Stimulated activated CD8-positive, alpha-beta memory T cell treated with anti-CD3 and anti-CD28 coated beads, Interleukin-4, amount 100 ng/mL, for 24 hours (primary cell): ENCODE measurements at places on chromosomes 4 and X.

DNA sequence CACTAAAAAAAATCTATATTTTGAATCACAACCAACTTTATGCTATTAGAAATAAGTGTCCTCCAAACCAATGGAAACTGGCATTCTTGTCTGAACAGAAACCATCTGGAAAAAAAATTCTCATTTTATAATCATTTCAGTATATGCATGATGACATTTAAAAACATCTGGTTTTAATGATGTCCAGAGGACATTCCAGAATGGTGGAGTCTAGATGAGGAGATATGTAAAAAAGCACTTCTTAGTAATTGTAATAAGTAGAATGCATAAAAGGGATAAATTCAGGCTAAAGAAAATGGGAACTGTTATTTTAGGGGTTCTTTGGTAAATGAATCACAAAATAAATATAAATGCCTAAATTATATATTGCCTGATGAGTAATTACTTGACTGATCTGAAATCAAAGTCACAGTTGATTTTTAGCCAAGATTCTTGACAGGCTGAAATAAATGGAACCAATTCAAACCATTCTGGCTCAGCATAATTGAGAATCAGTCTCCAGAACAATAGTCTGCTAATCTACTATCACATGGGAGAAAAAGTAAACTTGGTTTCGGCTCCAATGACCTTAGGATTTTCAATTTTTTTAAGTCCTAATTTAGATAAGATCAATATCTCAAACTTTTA lies 636.6 kb downstream of the FAT4 start:
- no peak for DNase-seq

DNA sequence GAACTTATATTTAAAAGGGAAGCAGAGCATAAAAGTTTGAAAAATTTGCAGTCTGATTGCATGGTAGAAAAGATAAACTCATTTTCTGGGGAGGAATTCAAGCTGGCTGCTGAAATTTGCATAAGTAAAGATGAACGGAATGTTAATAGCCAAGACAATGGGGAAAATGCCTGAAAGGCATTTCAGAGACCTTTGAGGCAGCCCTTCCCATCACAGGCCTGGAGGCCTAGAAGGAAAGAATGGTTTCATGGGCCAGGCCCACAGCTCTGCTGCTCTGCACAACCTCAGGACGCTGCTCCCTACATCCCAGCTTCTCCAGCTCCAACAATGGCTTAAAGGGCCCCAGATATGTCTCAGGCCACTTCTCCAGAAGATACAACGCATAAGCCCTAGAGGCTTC lies 46.9 kb upstream of the INPP4B start:
- no peak for DNase-seq

GRCh38 chr4:100569196-100569595 lies 51.4 kb upstream of the EMCN start:
- no peak for DNase-seq

DNA sequence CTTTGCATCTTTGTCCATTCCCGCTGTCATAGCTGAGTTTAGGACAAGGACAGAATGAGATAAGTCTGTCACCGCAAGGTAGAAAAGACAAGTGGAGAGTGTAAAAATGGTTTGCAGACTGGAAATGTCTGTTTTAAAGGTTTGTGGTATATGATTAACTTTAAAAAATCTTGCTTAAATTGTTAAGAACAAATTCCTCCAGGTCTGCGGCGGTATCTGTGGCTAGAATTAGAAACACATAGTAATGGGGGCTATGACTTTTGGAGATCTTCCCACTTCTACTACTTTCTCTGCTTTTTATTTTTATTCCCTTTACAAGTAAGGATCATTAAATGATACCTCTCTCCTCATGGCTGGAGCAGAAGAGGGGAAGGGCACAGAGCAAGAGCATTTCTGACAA lies 92.2 kb downstream of the MID1IP1 start:
- DNase-seq, result no peak

DNA sequence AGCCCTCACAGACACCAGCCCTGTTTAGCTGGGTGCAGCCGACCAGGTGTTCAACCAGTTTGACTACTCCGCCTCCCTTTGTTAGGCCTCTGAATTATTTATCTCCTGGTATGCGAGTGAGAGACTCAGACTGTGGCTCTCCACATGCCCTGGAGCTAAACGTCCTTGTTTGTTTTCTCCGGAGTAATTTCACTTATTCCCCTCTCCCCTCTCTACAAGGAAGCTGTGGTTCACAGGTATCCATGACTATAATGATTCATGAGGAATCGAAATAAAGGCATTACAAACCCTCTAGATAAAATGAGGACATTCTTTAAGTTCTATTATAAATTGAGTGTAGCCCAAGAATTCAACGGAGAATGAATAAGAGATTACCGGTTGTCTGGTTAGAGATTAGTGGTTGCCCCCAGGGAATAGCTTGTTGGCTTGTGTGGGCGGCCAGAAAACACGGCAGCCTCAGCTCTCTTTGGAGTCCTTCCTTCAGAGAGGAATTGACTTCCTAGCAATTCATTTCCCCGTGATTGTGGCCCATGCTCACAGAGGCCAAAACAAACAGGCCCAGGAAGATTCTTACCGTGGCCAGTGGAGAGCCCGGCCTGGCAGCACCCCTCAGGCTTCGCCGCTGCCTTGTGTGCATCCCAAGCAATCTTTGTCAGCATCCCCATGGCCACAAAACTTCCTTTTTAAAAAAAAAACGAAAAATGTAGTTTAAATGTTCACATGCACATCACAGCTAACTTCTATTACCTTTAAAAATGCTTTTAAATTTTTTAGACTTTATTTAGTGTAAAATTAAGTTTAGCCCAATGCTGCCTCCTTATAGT lies 60.2 kb upstream of the CBR4 start:
- no peak for DNase-seq

GRCh38 chr4:122224348-122224747 lies 72.2 kb downstream of the BLTP1 start:
- no peak for DNase-seq

- DNase-seq, result no peak
These were observed 47.6 kb upstream of the MTNR1A start for GRCh38 chr4:186602978-186603377.

- DNase-seq, result no peak
These were observed 307.2 kb downstream of the DACH2 start for GRCh38 chrX:86455495-86455894.

DNA sequence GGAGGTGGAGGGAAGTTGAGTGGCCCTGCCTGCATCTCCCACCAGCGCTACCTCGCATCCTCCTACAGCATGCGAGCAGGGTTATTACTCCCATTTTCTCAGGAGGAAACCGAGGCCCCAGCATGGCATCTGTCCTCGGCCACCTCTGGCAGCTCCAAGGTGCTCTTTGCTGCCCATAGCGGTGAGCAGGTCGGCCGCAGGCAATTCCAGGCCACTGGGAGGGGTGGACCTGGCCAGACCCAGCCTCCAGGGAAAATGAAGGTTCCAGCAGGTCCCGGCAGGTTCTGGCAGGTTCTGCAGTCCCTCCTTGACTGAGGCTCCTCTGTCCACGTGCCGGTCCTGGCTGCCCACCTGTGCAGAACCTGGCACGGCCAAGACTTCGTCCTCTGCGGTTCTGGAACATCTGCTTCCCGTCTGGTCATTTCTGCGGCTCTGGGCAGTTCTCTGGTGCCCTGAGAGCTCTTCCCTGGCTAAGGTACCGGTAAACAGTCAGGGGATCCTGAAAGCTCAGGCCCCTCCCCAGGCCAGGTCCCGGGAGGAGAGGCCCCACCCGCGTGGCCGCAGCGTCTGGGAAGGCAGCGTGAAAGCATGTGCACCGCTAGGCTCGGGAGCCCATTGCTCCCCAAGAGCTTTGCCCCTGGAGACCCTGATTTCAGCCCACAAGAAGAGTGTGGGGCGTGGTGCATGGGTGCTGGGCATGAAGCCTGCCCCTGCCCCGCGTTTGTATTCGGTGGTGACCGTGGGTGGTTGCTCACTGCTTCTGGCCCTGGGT lies 112.0 kb upstream of the ADRA2C start:
- no peak for DNase-seq

- DNase-seq, result no peak
These were observed 687.1 kb downstream of the KLHL13 start for GRCh38 chrX:117429501-117429900.

DNA sequence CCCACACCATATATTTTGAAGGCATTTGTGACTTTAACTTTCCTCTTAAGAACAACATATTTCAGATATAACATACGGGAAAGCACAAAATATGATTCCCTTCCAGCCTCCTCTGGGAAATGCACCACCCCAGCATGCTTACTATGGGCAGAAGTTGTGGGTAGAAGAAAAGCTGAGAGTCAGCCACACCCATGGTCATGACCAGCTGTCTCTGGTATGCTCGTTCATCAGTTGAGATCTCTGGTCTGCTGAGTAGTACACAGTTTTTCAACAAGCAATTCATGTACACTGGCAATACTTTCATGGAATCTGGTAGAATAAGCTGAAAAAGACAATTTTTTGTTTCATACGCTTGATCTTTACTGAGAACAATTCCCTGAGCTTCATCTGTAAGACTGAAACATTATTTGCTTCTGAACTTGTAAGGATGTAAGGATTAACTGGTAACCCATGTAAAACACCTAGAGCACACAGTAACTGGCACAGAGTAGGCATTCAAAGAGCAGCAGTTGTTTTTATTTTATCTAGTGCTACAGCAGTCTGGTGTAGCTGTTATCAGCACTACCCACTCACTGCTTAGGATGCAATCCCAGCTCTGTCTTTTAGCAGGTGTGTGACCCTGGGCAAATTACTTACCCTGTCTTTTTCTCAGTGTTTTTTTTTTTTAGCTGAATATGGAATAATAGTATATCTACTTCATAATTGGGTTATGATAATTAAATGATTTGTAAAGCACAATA lies 47.6 kb downstream of the METTL14 start:
- no peak for DNase-seq

- no peak for DNase-seq
These were observed 27.0 kb downstream of the MAGEE1 start for GRCh38 chrX:76454456-76454927.

DNA sequence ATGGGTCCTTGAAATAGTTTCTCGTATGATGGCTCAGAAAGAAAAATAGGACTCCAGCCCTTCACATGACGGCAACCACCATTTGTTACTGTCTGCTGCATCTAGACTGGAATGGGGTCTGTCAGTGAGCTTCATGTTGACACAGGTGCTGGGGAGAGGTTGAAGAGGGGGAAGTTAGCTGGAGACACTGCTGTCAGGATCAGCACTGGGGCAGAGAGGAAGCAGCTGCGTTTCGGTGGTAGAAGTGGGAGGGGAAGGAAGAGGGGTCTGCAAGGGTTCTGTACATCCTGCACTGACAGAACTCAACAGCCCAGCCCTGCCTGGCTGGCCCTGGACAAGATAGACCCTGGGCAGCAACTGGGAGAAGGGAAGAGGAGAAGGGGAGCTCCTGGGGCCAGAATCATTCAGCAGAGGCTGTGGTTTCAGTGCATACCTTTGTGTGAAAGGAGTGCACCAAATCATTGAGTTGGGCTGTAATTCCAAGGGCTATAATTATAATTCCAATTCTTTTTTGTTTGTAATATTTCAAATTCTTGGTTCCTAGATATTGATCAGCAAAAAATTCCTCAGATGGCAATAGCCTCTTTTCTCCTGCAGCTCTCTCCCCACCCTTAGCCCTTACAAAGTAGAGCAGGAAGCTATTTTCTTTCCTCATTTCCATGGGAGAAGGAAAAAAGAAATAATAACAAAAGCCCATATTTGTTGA lies 119.4 kb upstream of the C1GALT1C1 start:
- DNase-seq, result no peak

DNA sequence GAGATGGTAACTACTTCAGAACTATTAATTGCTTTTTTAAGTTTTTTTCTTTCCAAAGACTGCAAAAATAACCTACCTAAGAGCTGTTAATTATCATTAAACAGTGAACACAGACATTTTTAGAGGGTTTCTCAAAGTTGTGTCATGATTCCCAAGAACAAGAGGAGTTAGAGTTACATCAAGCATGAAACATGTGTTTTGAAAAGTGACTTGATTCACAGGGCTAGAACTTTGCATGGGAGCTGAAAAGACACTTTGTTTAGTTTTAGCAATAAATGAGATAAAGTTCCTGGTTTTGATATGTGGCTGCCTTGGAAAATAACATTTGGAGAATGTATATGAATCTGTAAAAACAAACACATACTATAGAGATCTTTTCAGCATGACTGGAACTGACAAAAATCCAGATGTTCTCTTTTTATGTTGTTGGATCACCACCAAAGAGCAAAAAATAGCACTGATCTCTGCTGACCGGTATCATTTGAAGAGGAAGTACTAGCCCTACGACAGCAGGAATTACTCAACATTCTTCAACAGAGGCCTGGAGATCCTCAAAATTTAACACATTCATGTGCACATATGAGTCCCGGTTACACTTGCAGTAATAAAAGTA lies 173.0 kb upstream of the PCDH18 start:
- DNase-seq, result no peak

GRCh38 chr4:139555705-139556070 lies 331 bp downstream of the SETD7 start:
- no peak for DNase-seq

- DNase-seq, result no peak
These were observed 98.8 kb upstream of the CLNK start for GRCh38 chr4:10783351-10783750.

DNA sequence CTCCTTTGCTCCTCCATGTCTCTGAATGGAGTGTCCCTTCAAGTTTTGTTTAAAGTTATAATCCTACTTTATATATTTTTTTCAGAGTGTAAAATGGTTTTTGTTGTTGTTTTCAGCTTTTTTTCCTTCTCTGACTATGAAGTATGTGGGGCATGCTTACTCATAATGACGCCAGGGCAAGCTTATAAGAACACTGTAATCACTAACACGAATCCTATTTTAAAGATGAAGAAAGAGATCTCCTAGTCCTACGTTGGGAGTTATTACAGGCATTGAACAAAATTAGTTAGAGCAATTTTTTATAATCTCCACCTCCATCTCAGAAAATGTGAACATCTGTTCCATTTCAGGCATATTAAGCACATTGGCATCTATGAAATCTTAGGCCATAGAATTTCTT lies 268.1 kb upstream of the MAGEB2 start:
- DNase-seq, result no peak

- DNase-seq, result no peak
These were observed 97.4 kb upstream of the S100G start for GRCh38 chrX:16552546-16552945.

DNA sequence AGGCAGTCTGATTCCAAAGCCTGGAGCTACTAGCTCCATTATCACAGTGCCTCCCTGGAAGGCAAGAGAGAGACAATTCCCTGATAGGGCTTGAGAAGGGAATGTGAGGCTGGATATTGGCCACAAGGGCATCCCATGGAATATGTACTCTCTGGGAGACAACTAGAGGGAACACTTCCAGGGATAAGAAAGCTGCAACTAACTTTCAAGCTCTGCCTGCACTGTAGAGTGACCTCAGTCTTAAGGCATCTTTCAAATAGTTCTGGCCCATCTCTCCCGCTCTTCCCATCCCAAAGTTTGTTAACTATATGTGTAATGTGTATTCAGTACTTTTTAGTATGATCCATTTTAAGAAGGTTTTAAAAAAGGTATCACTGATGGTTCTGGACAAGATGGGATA lies 13.1 kb upstream of the RNF212 start:
- no peak for DNase-seq

GRCh38 chrX:24098932-24099331 lies 44.2 kb downstream of the EIF2S3 start:
- no peak for DNase-seq

DNA sequence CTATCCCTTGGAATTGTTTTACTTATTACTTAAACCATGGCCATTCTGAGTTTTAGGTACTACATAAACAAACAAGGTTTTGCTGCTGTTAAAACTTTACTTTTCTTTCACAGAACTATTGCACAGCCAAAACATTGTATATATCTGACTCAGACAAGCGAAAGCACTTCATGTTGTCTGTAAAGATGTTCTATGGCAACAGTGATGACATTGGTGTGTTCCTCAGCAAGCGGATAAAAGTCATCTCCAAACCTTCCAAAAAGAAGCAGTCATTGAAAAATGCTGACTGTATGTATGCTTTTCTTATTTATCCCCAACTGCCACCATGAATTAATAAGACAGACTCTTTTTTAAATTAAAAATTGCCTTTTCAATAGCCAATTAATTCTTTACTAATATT lies 69.8 kb downstream of the CCKAR start:
- no peak for DNase-seq
